Activated CD4-positive, alpha-beta memory T cell treated with anti-CD3 and anti-CD28 coated beads, Interleukin-2, amount 10 ng/mL, durations not matched to agents 7 days and 5 days (primary cell): ENCODE measurements at places on chromosomes 1 and 21. TPM values are rescaled to one million over a fixed set of nuclear protein-coding genes. Genes with fewer than 3 reads are reported as not detected.

DNA sequence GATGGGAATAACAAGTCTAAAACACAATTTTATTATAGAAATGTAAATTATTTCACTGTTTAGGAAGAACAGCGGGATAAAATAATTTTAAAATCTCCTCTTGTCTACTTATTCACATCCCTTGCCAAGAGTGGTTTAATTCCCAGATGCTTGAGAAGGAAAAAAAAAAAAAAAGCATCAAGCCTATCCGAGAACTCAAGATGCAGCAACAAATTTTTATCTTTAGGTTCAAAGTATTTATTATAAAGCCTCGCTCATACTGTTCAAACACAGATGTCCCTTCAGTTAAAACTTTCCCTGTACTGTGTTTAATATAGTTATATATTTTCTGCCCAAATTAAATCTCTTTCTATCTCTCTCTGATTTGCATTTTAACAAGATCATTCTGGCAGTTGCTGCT is 1615.8 kb downstream of the PLA2G4A start:
- DNase-seq: no peak

GRCh38 chr1:221594576-221594975 is 147.3 kb downstream of the DUSP10 start:
- no peak for DNase-seq

DNA sequence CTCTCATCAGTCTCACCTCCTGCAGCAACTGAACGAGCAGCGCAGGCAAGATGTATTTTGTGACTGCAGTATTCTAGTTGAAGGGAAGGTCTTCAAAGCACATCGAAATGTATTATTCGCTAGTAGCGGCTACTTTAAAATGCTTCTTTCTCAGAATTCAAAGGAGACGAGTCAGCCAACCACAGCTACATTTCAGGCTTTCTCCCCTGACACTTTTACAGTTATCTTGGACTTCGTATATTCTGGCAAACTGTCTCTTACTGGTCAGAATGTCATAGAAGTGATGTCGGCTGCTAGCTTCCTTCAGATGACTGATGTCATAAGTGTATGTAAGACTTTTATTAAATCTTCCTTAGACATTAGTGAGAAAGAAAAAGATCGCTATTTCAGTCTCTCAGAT is 53.7 kb downstream of the ZBTB8A start:
- DNase-seq: no peak

- DNase-seq: no peak
These were observed 6.4 kb upstream of the NBPF11 start for GRCh38 chr1:148158341-148159003.

DNA sequence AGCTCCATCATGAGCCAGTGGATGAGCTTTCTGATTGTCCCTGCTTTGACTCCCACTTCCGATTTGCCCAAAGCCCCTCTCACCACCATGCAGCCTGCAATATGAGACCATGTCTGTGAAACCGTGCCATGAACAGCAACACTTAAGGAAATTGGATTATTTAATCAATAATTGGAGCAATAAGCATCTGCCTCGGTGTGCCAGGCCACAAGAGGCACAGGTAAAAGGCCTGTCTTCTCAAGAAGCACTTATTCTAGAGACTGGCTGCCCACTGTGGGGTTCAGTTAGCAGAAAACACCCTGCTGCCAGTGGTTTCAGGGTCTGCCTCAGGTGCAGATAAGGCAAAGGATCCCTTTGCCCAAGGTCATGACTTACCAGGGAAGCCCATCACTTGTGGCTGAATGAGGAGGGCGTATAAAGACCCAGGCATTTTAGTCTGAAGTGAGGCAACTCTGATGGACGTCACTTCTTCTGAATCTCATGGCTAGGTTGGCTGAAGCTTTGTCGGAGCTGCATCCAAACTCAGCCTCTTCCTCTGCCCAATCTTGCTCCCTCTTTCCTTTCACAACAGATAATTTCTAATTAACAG is 7.1 kb upstream of the CHI3L2 start:
- DNase-seq: no peak

- no peak for DNase-seq
These were observed 70.9 kb upstream of the SAMSN1 start for GRCh38 chr21:14617040-14617393.

- DNase-seq: no peak
These were observed 242.1 kb upstream of the JUN start for GRCh38 chr1:59025898-59026426.

- no peak for DNase-seq
These were observed 33.7 kb upstream of the FOXO6 start for GRCh38 chr1:41327383-41327999.

- DNase-seq: no peak
These were observed at the start of the genes FAM229A and TSSK3 for GRCh38 chr1:32362474-32363313. TSS of gene FAM229A (minus strand) at chr1:32362485. CDS start at chr1:32362091, 394 bp downstream. TSS of gene TSSK3 (plus strand) at chr1:32362539. CDS start at chr1:32362702, 163 bp downstream.

GRCh38 chr1:152924191-152924590 is 15.8 kb downstream of the IVL start:
- DNase-seq: no peak

DNA sequence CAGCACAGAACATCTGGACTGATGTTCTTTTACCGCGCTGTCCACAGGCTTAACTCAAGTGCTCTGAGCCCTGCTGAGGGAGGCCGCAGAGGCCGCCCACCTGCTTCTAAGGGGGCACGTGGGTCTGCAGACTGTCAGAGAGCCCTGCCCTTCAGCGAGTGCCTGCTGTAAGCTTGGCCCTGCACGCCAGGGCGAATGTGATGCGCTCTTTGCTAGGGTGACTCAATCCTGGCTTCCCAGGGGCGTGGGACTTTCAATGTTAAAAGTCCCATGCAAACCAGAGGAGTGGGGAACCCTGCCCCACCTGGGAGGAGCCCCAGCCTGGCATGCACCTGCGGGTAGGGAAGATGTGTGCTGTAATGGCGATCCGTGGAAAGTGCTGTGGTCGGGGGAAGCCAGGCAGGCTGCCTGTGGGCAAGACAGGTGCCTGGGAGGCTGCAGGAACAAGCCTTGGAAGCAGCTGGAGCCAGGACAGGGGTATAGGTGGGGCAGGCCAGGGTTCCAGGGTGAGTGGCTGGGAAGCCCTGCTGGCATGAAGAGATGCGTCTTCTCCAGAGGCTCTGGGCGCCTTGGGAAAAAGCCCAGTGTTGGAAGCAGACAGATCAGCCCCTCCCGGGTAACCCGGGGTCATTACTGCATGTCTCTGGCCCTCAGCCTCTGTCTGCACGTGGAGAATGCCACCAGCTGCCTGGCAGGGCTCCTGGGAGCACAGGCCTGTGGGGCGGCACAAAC is 594 bp upstream of the PANK4 start:
- peak; percentile 63 for DNase-seq

DNA sequence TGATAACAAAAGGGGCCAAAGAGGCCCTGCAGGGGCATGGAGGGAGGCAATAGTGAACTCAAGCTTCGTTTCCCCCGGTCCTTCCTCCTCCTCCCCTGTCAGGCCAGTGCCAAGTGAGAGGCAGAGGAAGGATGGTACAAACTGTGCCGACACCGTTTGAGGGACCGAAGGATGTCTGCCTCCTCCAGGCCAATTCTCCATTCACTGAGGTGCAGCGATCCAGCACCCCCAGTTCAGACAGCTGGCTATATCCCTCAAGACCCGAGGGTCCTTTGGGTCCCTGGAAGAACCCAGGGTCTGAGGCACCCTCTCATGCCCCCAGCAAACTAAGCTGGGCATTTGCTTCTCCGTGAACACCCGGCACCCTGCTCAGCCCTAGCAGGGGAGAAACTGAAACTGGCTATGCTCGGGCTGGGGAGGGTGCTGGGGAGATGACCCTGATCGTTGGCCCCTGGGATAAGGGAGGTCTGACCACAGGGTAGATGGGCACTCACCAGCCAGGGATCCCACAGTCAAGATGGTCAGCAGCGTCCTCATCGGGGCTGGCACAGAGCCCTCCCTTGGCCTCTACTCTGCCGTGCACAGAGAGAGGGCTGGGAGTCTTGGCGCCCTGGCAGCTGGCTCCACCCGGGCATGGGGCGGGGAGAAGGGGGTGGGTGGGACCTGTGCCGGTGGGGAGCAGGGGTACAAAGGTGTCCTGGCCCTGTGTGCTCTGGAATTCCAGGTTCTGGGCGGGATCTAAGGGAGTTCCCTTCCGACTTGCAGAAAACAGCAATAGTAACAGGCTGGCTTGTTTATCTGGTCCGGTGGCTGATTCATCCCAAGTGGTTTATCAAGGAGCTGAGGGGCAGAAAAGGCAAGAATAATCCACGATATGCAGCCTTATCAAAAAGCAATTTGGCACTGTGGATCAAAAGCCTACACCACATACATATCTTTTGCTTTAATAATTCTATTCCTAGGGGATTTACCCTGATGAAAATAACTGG is at the start of gene IL22RA1:
Gene IL22RA1, minus strand, starts transcription at position 595 of the 989 bp plus-strand sequence. Its CDS starts 58 bp downstream, at position 537.
- DNase-seq: no peak

DNA sequence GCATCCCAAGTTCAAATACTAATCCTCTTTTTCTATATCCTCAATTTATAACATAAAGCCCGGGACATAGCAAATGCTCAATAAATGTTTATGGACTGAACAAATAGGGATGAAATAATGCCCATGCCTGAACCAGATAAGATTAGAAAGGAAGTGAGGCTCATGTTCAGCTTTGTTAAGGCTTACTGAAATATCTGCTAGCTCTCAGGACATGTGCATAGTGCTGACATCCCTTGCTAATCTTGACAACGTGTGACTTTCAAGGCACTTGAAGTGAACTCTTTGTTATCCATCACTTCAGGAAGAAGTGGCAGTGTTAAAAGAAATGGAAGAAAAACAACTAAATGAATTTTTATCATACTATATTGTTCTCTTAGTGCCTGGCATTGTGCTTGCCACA is 260.3 kb upstream of the SGIP1 start:
- DNase-seq: no peak

- DNase-seq: no peak
These were observed 17.0 kb downstream of the RRP1B start for GRCh38 chr21:43676391-43676790.

- DNase-seq: no peak
These were observed 40.5 kb downstream of the GLIS1 start for GRCh38 chr1:53698384-53698980.

- no peak for DNase-seq
These were observed 78.3 kb downstream of the CLEC20A start for GRCh38 chr1:178418284-178418955.

The FCER1A gene
- not detected for total RNA-seq

The SNX7 gene
- total RNA-seq: not detected

The ARTN gene
- 0.20 TPM for total RNA-seq

The LCA5L gene
- not detected for total RNA-seq

The SYNC gene
- total RNA-seq: not detected

The OR2T2 gene
- total RNA-seq: not detected

The PROX1 gene
- total RNA-seq: 0.08 TPM

The FRRS1 gene
- total RNA-seq: 1.2 TPM
